ENCODE measurements at places on chromosomes 12 and 14.

GRCh38 chr12:128797119-128798118 lies 26.3 kb downstream of the SLC15A4 start:
- no peak for DNase-seq

DNA sequence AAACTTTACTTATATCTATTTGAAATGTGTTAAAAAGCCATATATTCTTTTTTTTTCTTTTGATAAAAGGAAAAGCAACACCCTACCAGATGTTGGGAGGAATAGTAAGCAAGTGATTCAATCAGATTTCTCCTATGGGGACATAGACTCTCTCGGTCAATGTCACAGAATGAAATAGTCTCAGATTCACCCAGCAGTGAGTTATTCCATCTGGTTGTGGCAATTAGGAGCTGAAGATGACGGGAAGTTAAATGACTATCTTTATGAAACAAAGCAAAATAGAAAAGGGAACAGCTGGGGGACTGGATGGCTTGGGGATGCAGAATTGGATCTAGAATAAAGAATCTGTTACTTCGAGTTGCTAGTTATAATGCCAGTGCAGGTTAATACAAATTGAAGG lies 857.0 kb downstream of the NRXN3 start:
- DNase-seq, result no peak

- no peak for DNase-seq
Observed at GRCh38 chr14:95296966-95297365, 22.7 kb downstream of the CLMN start.

GRCh38 chr12:57846577-57847319 lies at the start of gene CTDSP2:
CTDSP2 (minus strand) TSS chr12:57846729; CDS start chr12:57846435, 294 bp downstream.
- peak; percentile 87 for DNase-seq

GRCh38 chr12:31342286-31342685 lies 16.3 kb upstream of the SINHCAF start:
- no peak for DNase-seq

GRCh38 chr14:79426103-79426755 lies 785.1 kb downstream of the DIO2 start:
- no peak for DNase-seq

- no peak for DNase-seq
Observed at GRCh38 chr12:2294651-2295475, 242.1 kb downstream of the CACNA1C start.

- DNase-seq, result no peak
Observed at GRCh38 chr14:78340250-78340649, 170.1 kb downstream of the NRXN3 start.

GRCh38 chr14:52922059-52922458 lies 28.8 kb downstream of the FERMT2 start:
- DNase-seq, result no peak

- peak; percentile 37 for DNase-seq
Observed at GRCh38 chr12:124745891-124746570, 117.6 kb downstream of the SCARB1 start.

DNA sequence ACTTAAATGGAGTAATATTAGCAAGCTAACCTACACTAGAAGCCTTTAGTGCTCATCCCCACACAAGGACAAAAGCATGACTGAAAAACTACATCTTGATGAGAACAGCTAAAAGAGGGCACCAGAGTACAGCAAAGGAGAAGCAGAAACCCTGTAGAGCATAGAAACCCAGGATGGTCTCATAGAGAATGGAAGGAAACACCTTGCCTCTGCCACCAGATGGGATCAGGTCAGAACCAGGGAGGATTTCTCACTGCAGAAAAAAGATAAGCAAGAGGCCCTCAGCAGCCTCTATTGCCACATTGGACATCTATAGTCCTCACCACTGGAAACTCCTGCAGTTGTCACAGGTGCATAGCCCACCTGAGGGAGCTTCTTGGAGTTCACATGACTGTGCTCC lies 13.6 kb upstream of the ZNF705A start:
- DNase-seq, result no peak

- DNase-seq, result no peak
Observed at GRCh38 chr12:124940393-124941169, 26.1 kb upstream of the UBC start.

DNA sequence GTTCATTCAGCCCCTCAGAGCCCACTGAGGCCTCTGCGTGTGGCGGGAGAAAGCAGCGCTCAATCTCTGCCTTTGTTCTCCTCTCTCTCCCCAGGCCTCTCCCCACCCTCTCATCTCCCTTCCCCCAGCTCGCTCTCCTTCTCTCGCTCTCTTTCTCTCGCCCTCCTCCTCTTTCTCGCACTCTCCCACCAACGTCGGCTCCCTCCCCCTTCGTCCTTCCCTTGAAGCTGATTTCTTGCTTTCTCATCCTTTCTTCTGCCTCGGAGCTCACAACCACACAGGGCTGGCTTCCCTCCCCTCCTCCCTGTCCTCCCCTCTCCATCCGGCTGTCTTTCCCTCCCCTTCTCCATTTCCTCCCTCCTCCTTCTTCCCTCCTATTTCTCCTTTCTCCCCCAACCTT lies 96.4 kb downstream of the LRRC74A start:
- no peak for DNase-seq

DNA sequence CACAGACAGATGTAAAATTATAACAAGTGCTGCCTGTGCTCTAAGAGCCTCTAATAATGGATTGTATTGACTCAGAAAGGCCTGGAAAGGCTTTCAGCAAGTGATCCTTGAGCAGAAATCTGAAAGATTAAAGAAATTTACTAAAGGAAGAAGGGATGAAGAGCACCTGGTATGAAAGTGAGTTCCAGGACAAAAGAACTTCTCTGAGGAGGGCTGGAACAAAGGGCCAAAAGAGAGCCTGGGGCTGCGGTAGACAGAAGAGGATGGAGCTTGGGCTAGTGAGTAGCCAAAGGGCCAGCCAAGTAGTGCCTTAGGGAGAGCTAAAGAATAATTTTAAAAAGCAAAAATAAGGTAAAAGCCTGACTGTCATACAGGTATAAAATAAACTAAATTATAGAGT lies 44.0 kb downstream of the BCAT1 start:
- no peak for DNase-seq

- DNase-seq, result peak; percentile 19
Observed at GRCh38 chr12:46266382-46266791, 2.5 kb downstream of the SLC38A1 start.

DNA sequence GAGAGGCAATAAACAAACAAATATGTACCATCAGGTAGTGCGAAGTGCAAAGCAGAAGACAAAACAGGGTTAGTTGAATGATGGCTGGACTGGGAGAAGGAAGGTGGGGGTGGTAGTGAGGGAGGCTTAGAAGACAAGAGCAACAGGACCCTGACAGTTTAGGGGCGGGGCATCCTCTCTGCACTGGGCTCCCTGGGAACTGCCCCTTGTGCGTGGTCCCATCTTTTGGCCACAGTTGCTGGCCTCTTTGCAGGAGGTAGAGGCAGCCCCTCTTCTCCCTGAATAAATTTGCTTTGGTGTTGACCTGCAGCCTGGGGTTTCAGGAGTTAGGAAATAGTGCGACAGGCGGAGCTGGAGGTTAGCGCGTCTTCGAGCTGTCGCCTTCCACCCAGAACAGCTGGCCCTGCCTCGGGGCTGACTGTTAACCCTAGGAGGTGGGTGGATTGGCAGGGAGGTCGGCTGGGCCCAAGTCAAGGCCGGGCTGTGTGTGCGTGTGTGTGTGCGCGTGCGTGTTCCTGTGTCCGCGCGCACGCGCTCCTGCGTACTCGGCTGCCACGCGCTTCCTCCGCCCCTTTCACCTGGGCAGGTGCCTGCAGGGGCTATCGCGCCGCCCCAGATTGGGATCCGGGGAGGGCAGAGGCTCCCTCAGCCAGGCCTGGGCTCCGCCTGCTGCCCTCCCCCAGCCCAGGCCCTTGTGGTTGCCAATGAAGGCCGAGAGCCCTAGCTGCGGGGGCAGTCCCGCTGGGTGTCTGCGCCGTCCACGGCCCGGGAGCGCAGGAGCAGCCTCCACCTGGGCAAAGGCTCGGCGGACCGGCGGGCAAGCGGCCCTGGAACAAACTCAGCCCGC lies 180.8 kb downstream of the ADCK1 start:
- DNase-seq, result no peak

GRCh38 chr12:47992776-47993175 lies 11.5 kb downstream of the COL2A1 start:
- DNase-seq, result no peak

GRCh38 chr12:120403869-120404268 lies 34.0 kb upstream of the COX6A1 start:
- DNase-seq, result no peak

- DNase-seq, result no peak
Observed at GRCh38 chr14:24664366-24664765, 30.4 kb upstream of the GZMB start.

- peak; percentile 74 for DNase-seq
Observed at GRCh38 chr12:464484-465267, 4.9 kb downstream of the B4GALNT3 start.

DNA sequence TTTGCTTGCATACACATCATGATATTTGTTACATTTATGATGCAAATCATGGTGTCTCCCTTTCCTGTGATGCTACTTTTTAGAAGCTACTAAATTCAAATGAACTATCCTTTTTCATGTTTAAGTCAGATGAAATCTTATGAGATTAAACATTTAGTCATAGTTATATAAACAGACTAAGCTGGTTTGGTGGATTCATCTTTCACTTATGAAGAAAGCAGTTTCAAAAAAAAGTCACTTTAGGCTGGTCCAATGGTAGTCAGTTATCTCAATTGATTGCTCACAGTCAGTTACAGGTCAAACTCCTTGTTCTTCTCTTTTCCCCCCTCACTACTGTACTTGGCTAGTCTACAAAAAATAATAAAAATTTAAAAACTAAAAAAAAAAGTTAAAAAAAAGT lies 19.7 kb downstream of the SYCP3 start:
- no peak for DNase-seq

DNA sequence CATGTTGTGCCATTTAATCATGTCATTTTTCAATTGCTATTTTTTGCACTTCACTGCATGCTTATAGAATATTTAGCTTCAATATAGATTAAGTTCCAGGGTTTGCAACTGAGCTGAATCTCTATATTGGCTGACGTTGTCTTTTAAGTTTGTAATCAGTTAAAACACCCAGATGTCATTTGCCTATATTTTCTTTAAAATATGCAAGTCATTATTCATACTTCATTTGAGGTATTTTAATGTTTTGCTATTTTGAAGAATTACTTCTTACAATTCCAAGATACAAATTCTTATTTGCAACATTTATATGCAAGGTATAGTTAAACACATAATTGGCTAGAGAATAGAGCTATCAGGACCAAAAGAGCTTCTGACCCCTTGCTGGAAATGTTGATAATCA lies 175.0 kb upstream of the NPAS3 start:
- no peak for DNase-seq

DNA sequence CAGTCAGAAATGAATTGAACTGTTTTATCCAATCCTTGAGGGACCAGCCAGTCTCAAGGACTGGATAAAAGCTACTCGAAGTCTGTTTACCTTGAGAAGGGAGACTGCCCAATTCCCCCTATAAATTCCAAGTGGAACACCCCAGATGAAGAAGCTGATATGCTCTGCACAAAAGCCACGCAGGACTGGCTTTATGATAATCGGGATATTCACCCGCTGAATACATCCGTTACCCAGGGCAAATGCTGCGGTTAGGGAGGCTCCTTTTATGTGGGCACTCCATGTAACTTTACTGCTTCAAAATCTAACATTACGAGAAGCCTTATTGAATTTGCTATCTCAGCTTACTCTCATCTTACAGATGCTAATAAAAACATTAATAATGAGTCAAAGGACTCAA lies 119.1 kb downstream of the DENND5B start:
- DNase-seq, result no peak

DNA sequence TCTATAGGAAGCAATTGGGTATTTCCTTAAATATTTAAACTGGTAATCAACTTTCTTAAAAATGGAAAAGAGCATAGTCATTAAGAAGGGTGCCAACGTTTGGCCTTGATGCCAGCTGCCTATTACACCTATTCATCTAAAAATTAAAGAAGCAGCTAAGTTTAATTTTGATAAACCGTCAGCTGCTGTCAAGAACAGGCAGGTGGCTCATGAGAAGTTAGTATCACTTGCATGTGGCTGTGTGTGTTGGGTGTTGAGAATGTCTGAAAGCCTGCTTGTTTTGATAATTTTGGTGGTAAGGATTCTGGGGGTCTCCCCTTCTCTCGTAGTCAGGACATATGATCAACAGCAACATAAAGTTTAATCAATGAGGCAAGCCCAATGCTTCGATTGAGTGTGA lies 6.5 kb downstream of the GLRX5 start:
- no peak for DNase-seq

DNA sequence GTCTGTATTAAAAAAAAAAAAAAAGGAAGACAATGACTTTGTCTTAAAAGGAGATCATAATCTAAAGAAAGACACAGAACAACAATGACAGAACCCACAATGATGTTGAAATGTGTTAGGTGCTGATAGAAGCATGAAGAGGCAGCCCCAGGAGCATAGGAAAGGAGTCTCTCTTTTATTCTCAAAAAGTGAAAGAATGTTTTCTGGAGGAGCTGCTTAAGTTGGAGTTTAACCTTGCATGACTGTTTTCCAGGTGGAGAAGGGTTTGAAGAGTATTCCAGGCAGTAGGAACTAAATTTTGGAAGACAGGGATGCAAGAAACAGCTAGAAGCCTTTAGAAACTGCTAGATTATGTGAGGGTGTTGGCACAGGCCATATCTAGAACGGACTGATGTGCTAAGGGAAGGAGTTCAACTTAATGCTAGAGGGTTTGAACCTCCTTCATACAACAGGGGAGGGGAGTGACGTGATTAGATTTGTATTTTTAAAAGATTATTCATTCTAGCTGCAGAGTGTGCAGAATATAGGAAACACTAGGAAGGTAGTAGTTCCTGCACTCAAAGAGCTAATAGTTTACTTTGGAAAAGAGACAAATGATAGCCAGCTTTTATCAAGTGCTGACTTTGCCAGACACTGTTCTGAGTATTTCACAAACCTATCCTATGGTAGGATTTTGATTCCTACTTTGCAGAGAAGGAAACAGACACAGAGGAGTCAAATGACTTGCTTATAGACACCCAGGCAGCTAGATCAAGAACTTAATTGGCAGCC lies 4.6 kb upstream of the RPL6 start:
- DNase-seq, result no peak

DNA sequence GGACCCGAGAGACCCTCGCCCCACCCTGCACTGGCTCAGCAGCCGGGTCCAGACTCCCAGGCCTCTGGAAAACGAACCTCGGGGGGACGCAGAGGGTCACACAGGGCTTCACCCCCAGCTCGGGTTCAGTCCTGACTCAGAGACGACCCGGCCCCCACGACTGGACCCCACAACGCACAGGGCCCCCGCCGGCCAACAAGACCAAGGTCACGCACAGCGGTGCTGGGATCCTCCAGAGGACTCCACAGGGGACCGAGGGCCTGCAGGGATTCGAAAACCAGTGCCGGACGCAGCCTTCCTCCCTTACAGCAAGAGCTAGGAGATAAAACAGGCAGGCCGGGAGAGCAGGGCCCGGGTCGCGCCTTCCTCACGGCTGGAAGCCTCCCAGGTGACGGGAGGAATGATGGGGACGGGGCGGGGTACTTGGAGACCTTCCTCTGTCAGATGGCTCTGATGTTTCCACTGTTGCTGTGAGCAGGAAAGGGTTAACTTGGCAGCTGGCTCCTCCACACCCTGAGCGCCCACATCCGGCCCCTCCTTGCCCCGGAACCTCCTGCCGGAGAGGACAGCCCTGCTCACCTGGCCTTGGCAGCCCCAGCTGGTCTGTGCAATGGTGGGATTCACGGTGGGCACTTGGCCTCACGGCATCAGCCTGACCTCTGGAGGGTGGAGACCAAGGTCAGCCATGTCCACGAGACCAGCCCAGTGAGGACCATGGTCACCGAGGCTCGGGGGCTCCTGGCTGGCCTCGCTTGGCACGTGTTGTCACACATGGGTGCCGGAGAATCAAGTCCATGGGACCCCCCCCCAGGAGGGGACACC lies 46.2 kb downstream of the GALNT9 start:
- DNase-seq, result no peak

Measured in NCI-H2029 treated with DMSO at 0.1 percent for 48 hours (cell line).